ENCODE measurements at places on chromosomes 4 and X. TPM values are rescaled to one million over a fixed set of nuclear protein-coding genes. Genes with fewer than 3 reads are reported as not detected.
A peak's percentile ranks its signal among the peaks of the same experiment; 100 is the strongest.

The RENBP gene
- polyA plus RNA-seq, result 24.6 TPM

The HPRT1 gene
- polyA plus RNA-seq, result 37.0 TPM

The AFM gene
- polyA plus RNA-seq, result 15.1 TPM

- no peak for DNase-seq
These were observed 643.9 kb downstream of the TRIML1 start for GRCh38 chr4:188783175-188783574.

DNA sequence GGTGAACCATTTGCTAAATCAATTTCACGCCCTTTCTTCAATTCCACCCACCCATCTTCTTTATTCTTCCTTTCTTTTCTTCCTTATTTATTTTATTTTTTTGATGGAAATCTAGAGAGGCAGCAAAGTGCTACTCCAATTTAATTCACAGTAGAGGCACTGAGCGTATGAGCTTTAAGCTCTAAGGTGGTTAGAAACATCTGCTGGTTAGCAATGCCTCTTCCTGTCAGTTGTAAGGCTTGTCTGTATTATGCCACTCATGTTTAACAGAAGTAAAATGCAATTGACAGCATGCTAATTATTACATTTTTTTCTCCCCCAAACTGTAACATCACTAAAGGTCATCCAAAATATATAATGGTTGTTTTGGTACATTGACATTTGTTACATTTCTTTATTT is 103.8 kb downstream of the EPHA5 start:
- no peak for DNase-seq

The SLC10A4 gene
- 0.29 TPM for polyA plus RNA-seq

DNA sequence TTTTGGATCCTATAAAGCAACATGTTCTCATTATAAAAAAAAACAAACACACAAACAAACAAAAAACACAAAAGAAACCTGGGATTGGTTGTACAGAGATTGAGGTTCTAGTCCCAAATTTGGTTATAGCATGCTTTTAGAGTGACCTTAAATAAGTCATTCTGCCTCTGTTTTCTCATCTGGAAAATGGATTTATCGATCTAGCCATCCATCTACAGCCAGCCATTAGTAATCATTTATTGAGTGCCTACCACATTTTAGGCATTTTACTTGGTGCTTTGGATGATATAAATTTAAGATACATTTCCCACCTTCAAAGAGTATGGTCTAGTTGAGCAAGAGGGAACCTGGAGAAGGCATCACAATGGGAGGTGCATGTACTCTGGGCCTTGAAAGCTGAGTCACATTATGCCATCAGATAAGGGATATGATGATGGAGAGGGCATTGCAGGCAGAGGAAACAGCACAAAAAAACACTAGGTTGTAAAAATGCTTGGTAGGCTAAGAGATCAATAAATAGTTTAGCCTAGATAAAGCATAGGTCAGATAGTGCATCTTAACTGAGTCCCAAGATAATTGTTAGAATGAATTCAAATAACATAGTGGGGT is 91.4 kb downstream of the HEPH start:
- no peak for DNase-seq

The ARHGAP4 gene
- polyA plus RNA-seq, result 44.8 TPM

DNA sequence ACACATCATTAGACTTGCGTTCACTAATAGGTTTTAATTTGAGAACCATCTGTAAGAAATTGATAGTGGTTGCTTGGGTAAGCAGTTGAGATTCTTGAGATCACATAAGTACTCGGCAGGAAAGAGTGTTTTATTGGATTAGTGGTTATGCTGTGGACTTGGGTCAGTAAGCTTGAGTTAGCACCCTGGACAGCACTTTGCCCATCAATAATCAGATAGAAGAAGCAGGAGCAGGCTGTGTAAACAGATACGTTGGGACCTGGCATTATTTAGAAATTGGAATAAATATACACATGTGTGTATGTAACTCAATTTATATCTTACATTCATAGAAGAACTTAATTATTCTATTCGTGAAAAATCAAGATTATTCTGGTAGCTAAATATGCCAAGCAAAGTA is 357.5 kb upstream of the SMIM31 start:
- DNase-seq, result no peak

DNA sequence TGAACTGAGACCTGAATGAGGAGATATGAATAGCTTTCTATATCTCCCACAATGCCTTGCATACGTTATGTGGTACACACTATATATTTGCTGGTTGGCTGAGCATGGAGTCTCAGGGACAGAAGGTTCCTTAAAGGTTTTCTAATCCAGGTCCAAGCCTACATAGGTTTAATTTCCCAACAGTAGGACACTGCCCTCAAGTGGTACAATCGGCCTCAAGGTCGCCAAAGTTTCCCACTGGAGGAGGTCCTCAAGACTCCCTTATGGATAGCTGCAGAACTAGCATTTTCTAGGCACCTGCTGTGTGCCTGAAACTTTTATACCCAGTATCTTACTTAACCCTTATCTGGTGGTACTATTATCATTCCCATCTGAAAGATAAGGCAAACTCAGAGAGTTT is 21.0 kb upstream of the EFNB1 start:
- no peak for DNase-seq

GRCh38 chrX:36684053-36684452 is 324.1 kb upstream of the FAM47C start:
- DNase-seq, result no peak

- DNase-seq, result no peak
These were observed 18.6 kb upstream of the CPE start for GRCh38 chr4:165360041-165360695.

The TMEM128 gene
- polyA plus RNA-seq, result 44.8 TPM

- no peak for DNase-seq
These were observed 1.8 kb downstream of the ZFP92 start for GRCh38 chrX:153412746-153413720.

DNA sequence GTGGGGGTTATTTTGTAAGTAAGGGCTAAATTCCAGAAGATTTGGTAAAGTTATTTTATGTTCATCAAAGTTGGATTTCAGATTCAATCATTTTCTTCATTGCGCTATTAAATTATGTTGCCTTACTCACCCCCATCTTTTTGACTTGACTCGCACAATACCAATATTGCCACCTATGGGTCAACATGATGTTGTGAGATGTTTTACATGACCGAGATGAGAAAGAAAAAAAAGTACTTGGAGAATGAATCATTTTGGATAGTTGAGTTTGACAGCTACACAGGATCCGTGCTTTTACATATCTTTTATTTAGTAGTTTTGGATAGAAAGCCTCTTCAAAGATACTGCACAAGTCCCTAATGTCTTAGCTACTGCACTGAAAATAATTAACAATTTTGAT is 224.2 kb upstream of the EMCN start:
- no peak for DNase-seq

- no peak for DNase-seq
These were observed 644.2 kb downstream of the FSTL5 start for GRCh38 chr4:161519611-161520010.

The AREG gene
- not detected for polyA plus RNA-seq

The APEX2 gene
- 18.4 TPM for polyA plus RNA-seq

DNA sequence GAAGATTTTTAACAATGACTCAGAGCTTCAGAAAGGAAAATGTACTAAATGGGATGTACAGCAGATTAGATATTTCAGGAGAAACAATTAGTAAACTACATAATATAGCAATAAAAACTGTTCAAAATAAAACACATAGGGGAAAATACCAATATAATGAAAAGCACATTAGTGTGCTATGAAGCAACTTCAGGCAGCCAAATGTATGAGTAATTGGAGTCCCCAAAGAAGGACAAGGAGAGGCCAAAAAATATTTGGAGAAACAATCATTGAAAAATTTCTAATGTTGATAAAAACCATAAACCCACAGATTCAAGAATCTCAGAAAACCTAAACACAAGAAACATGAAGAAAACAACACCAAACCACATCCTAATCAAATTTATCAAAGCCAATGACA is 129.3 kb upstream of the CHRDL1 start:
- no peak for DNase-seq

DNA sequence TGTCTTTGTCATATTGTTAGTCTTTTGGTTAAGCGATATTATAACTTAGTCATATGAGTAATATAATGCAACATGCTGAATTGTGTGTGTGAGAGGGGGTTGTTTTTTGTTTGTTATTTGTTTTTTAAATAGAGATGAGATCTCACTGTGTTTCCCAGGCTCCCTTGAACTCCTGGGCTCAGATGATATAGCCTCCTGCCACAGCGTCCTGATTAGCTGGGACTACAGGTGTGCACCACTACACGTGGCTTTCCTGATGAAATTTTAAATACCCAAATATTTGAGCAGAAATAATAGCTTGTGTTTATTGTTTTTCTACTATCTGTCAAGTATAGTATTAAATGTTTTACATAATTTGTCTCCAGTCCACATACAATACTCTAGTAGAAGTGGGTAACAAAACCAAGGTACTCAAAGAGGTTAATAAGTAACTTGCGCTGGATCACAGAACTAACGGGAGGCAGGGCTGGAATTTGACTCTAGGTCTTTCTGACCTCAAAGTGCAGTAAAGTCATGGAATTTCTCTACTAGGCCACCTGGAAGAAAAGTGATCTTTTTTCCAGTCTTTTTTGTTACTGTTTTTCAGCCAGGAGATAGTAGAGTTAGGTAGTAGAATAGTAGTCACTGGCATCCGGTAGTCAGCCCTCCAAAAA is 47.8 kb downstream of the CLCN3 start:
- DNase-seq, result no peak

DNA sequence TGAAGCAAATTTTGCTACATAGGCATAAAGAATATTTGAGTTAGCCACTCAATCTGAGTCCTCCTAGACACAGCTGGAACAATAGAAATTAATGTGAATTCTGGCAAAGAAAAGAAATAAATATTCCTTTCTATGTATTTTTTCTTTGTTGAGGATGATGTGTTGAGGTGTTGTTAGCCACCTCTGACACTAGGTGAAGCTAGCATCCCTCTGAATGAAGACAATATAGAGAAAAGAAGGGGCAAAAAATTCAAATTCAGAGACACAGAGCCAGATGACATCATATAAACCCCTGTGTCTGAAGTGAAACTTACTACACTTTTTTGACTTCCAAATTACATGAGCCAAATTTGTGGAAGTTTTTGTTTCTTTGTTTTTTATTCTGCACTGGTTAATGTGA is 34.6 kb upstream of the TMPRSS11D start:
- no peak for DNase-seq

DNA sequence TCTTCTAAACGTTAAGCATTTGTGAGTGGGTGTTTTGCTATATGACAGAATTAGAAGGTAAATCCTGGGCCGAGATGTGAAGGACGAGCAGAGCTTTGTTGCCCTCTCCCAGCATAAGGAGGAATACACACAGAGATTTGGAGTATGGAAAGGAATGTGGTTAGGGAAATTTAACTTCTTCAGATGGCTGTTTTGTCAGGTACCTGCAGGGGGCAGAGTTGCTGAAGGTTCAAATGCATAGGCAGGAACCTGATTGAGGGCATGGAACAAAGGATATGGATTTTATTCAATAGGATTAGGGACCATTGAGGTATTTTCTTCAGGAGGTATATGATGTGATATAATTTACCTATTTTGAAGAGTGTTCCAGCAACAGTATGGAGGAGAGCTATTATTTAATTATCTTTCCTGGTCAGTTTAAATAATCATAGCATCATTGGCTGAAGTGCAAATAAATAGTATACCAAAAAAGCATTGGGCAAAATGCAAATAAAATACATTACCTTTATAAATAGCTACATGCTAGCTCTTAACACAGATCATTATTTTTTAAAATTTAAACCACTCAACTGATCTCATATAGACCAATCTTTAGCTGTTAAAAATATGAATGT is 143.6 kb downstream of the SLIT2 start:
- DNase-seq, result no peak

DNA sequence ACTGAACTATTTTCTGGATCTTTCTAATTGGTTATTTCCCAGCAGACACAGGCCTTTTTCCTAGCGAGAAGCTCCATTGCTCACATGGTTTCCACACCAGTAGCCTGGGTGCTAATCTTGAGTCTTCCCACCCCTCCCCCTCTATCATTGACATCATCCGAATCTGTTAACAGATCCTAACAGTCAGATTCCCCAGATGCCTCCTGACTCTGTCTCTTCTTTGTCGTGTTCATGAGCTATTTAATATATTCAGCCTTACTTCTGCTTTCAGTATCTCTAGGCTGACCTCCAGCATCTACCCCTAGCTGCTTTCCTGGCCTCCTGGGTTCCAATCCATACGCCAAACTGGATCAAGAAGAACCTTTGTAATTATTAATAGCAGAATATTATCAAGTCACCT is 85.0 kb downstream of the CLNK start:
- no peak for DNase-seq

- no peak for DNase-seq
These were observed 67.3 kb upstream of the VBP1 start for GRCh38 chrX:155148724-155149537.

- DNase-seq, result no peak
These were observed 17.8 kb downstream of the JADE1 start for GRCh38 chr4:128827296-128827695.

DNA sequence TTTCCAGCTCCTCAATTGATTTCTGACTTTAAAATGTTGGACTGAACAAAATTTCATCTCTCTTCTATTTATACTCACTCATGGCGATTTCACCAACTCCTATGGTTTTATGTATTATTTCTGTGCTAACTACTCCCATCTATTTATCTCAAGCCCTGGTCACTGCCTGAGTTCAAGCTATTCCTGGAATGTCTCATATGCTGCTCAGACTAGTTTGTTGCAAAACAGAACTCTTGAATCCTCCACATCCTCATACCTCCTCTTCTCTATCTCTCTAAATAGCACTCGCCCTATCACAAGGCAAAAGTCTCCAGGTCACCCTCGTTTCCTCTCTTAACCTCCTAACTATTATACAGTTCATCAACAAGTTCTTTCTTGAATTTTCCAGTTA is 19.0 kb upstream of the DDX60 start:
- no peak for DNase-seq

- DNase-seq, result no peak
These were observed 5.3 kb downstream of the NKX1-1 start for GRCh38 chr4:1400831-1401408.

The HCCS gene
- 24.5 TPM for polyA plus RNA-seq

The PDE6B gene
- 56.1 TPM for polyA plus RNA-seq

GRCh38 chrX:129665916-129666644 is 11.3 kb upstream of the APLN start:
- no peak for DNase-seq

- no peak for DNase-seq
These were observed 286.8 kb upstream of the KLF3 start for GRCh38 chr4:38377195-38377594.

- no peak for DNase-seq
These were observed 15.6 kb downstream of the DCK start for GRCh38 chr4:71009086-71009485.

GRCh38 chr4:95129031-95129430 is 371.3 kb downstream of the BMPR1B start:
- no peak for DNase-seq

- DNase-seq, result peak; percentile 4
These were observed 23.6 kb downstream of the CA5B start for GRCh38 chrX:15761564-15762191.
